ENCODE measurements at places on chromosomes 3 and 15. TPM values are rescaled to one million over a fixed set of nuclear protein-coding genes. Genes with fewer than 3 reads are reported as not detected.

The CIAO2A gene
- 141 TPM for polyA plus RNA-seq

The CFAP92 gene
- not detected for polyA plus RNA-seq

The SLC7A14 gene
- polyA plus RNA-seq: not detected

The CCR5 gene
- polyA plus RNA-seq: not detected

The SATB1 gene
- not detected for polyA plus RNA-seq

The TLR9 gene
- polyA plus RNA-seq: not detected

The PROK2 gene
- not detected for polyA plus RNA-seq

The COL8A1 gene
- not detected for polyA plus RNA-seq

Measured in A549 (cell line).